ENCODE measurements at places on chromosomes 1 and 21. TPM values are rescaled to one million over a fixed set of nuclear protein-coding genes. Genes with fewer than 3 reads are reported as not detected.

Gene FAM167B
- total RNA-seq = 4.1 TPM

DNA sequence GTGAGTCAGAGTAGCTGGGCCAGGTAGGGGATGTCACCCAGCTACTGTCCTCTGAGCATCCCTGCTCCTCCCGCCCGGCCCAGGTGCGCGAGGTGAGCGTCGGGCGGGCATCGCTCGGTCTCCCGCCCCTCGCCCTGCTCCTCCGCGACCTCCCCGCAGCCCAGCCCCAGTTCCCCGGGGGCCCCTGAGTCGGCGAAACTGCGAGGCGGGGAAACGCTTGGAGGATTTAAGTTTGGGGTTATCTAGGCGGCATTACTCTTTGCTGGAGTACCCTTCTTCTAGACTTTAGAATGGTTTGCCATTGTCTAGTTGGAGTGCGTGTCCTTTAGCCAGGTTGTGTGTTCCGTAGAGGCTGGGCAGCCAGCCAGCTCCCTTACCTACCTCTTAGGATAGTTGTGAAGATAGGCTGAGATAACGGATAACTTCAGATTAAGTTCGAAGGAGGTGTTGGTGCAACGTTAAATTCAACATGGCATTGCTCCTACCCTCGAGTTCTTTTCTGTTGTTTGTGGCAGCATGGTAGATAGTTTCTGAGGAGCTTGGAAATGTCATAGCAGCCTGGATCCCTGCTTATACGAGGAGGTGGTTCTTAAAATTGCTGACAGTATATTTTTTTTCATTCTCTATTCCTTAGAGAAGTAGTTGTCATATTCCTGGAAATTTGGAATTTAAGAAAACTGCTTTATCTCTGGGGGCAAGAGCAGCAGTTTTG lies 697 bp downstream of the AGO3 start:
- no peak for DNase-seq

DNA sequence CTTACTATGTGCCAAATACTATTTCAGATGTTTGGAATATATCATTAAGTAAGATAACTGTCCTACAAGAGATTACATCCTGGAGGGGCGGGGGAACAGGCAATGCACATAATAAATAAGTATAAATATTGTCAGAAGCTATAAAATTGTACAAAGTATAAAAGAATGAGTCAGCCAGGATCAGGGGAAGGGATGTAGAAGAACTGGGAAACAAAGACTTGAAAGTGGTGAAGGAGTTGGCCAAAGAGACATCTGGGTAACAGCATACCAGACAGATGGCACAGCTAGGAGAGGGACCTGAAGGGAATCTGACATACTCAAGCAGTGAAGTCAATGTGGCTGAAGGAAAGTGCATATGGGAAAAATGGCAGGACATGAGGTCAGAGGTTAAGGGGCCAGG lies 53.9 kb downstream of the CYYR1 start:
- DNase-seq = no peak

DNA sequence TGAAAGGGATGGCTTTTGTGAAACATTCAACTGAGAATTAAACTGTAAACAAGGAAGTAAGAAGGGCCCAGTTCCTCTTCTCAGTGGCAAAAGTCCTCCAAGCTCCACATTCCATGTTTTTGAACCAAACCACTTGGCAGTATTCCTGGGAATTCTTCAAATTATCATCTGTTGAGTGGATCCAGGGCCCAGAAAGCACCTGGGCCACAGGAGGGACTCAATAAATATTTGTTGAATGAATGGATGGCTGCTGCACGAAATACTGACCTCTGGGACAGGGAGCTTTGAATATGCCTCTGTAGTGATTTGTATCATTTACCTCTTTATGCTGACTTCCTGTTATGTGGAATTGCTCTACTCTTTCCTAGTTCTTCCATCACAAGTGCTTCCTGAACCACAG lies 4.7 kb downstream of the SLC35F3 start:
- DNase-seq = no peak

Gene PGBD5
- total RNA-seq = not detected

- DNase-seq = no peak
Observed at GRCh38 chr1:240528591-240528990, 83.4 kb downstream of the GREM2 start.

- DNase-seq = peak; percentile 23
Observed at GRCh38 chr1:33634806-33635205, 162.4 kb downstream of the ZSCAN20 start.

DNA sequence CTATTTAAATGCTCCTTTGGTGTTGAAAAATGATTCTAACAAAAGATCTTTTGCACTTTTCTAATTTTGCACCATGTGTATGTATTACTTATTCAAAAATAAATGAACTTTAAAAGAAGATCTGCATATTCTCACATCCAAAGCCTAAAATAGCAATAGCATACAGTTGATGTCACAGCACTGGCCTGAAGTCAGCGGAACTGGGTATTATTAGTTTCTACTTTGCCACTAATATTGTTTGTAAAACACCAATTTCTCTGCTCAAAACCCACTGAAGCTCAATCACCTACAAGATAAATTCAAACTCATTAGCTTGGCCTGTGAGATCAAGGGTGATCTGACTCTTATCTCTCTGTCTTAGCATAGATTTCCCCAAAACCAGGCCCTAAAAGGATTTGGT lies 34.5 kb upstream of the BCAR3 start:
- DNase-seq = no peak

GRCh38 chr21:16578912-16579311 lies 849.1 kb downstream of the USP25 start:
- DNase-seq = no peak

DNA sequence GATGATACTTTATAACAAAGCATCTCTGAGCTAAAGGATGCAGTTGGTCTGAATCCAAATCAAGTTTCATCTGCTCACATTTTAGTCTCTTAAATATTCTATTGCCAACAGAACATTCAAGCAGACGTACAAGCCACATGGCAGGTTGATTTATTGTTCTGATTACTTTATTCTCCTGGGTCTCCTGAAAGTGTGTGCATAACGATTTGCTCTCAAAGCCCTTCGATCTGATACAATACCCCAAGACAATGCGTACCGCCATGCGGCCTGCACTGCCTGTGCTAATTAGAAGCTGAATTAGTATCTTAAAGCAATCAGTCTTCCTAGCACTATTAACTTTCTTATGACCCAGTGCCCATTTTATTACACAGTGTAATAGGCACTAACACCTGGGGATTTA lies 56.9 kb downstream of the FHAD1 start:
- DNase-seq = no peak

- peak; percentile 39 for DNase-seq
Observed at GRCh38 chr1:174964261-174964971, 35.3 kb upstream of the CACYBP start.

Data from B cell (primary cell).